Right ventricle myocardium inferior (tissue), 1 donor: ENCODE measurements at places on chromosomes 2 and 18. TPM values are rescaled to one million over a fixed set of nuclear protein-coding genes. Genes with fewer than 3 reads are reported as not detected.

ANKRD44 gene
- total RNA-seq = 10.5 TPM

CD302 gene
- 21.9 TPM for total RNA-seq

WNT6 gene
- total RNA-seq = 2.1 TPM

C2orf80 gene
- not detected for total RNA-seq

GPR75 gene
- total RNA-seq = 0.51 TPM

TCF23 gene
- total RNA-seq = 0.16 TPM
